ENCODE measurements at places on chromosomes 12 and 14. TPM values are rescaled to one million over a fixed set of nuclear protein-coding genes. Genes with fewer than 3 reads are reported as not detected.

Gene EGLN3
- 0.37 TPM for total RNA-seq

Gene FIGNL2
- 0.08 TPM for total RNA-seq

Gene PTGDR
- total RNA-seq = not detected

Gene NKX2-8
- not detected for total RNA-seq

Gene KCNMB4
- total RNA-seq = 1.1 TPM

Gene COX8C
- total RNA-seq = not detected
